GM23248 (cell line): ENCODE measurements at places on chromosomes 5 and 9.

GRCh38 chr5:53037141-53037859 lies 48.1 kb downstream of the ITGA2 start:
- H3K27me3 ChIP-seq = no peaks in the 10 kb centered on the region
- H3K4me3 ChIP-seq = peak overlapping the region; percentile 43
- peak; percentile 93 for DNase-seq
- no peaks in the 10 kb centered on the region for H3K36me3 ChIP-seq

GRCh38 chr9:34127035-34127948 lies 794 bp upstream of the DCAF12 start:
- DNase-seq = no peak
- peak overlapping the region; percentile 82 for H3K27ac ChIP-seq
- peak overlapping the region; percentile 96 for H3K4me3 ChIP-seq
- no peaks in the 10 kb centered on the region for H3K27me3 ChIP-seq
- H3K36me3 ChIP-seq = peaks cover 24% of the 10 kb centered on the region; the same call in 1 of the 2 replicates
- H3K4me1 ChIP-seq = peaks cover 21% of the 10 kb centered on the region

DNA sequence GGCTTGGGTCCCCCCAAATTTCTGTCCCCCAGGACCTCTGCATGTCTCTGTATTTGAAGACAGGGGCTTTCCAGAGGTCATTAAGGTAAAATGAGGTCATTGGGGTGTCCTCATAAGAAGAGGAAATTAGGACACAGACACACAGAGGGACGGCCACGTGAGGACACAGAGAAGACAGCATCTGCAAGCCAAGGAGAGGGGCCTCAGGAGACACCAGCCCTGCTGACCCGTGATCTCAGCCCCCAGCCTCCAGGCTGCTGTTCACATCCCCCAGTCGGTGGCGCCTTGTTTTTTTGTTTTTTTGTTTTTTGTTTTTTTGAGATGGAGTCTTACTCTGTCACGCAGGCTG lies 1.2 kb upstream of the CCDC183 start:
- no peak overlapping the region for H3K4me3 ChIP-seq
- no peak for DNase-seq
- H3K36me3 ChIP-seq = no peaks in the 10 kb centered on the region

DNA sequence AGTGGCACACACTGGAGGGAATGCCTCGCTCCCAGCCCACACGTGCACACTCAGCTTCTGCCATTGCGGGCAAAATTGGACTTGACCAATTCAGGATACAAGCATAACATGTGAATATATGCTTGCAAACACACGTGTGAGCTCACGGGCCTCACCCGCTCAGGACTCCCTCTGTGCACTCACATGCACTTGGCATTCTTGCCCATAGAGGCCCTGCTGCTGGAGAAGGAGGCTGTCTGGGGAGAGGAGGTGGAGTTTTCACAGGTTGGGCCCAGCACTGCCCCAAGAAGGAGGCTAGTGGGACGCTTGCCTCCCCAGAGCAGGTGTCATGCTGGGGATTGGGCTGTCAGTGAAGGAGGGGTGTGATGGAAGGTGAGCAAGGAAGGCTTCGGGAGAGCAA lies 1.7 kb downstream of the MYMK start:
- no peaks in the 10 kb centered on the region for H3K36me3 ChIP-seq
- no peak for DNase-seq
- no peak overlapping the region for H3K27ac ChIP-seq
- no peak overlapping the region for H3K4me3 ChIP-seq
- no peaks in the 10 kb centered on the region for H3K4me1 ChIP-seq

GRCh38 chr9:4760122-4760521 lies 19.1 kb upstream of the AK3 start:
- no peak for DNase-seq
- H3K36me3 ChIP-seq = no peaks in the 10 kb centered on the region
- H3K4me1 ChIP-seq = peaks cover 3% of the 10 kb centered on the region; the same call in 1 of the 2 replicates
- H3K27me3 ChIP-seq = no peaks in the 10 kb centered on the region; the same call in 1 of the 2 replicates
- H3K27ac ChIP-seq = no peak overlapping the region
- H3K4me3 ChIP-seq = no peak overlapping the region

- peaks cover 7% of the 10 kb centered on the region for H3K36me3 ChIP-seq
- H3K27ac ChIP-seq = no peak overlapping the region
- no peak for DNase-seq
- H3K4me3 ChIP-seq = no peak overlapping the region
- H3K4me1 ChIP-seq = no peaks in the 10 kb centered on the region
Measured at GRCh38 chr9:133761641-133762248, 23.6 kb upstream of the SARDH start.

DNA sequence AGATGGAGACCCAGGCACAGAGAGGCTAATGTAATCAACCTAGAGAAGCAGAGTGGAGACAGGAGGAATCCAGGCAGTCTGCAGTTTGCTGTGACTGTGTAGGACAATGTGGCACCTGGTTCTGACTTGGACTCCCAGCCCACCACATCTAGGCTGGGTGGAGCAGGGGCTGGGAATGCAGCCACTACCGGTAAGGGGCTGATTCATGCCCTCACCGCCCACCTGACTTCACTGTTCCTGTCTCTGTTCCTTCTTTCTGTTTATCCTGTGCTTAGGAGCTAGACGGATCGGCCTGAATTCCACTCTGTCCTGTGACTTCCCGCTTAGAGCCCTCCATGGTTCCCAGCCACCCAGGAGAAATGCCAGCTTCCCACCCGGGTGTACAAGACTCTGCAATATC lies 2.6 kb downstream of the PDLIM4 start:
- peak overlapping the region; percentile 93 for H3K4me3 ChIP-seq
- peaks cover 7% of the 10 kb centered on the region; the same call in 1 of the 2 replicates for H3K36me3 ChIP-seq
- no peaks in the 10 kb centered on the region for H3K27me3 ChIP-seq

DNA sequence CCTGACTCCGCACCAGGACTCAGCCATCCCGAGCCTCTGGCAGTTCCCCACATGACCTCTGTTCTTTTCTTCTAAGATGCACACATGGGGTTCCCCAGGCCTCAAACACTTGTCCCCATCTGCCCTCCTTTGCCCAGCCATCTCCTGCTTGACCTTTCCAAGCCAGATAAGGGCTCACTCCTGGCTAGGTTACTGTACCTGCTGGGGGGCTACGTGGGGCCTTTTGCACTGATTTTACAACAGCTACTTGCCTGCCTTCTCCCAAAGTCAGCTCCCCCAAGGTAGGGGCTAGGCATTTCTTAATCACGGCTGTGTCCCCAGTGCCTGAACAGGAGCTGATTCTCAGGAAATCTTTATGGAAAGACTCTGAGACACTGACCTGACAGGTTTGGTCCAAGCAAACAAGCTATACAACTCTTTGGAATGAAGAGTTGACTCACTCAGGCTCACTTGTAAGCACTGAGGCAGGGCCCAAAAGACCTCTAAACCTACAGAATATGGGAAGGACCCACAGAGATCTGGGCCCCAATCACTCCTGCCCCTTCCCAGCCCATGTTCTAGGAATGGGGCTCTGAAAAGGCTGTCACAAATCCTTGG lies 2.5 kb downstream of the MACROH2A1 start:
- no peaks in the 10 kb centered on the region for H3K27me3 ChIP-seq
- H3K27ac ChIP-seq = no peak overlapping the region
- no peak for DNase-seq
- no peak overlapping the region for H3K4me3 ChIP-seq
- H3K4me1 ChIP-seq = peaks cover 39% of the 10 kb centered on the region

DNA sequence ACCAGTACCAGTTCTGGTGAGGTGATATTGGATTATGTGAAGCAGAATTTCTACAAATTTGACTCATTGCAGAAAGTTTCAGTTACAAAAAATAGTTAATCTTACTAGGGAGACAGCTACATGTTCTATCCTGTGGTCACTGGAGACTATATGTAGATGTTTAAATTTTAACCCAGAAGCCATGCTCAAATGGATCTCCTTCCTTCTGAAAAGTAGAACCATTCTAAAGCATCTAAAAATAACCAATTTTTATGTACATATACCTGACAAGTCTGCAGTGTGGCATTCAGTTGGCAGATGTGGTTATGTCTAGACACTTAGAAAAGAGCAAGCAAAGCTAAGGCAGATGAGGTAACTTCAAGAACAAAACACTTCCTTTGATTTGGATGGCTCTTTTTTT lies 65.5 kb upstream of the POU4F3 start:
- H3K4me1 ChIP-seq = no peaks in the 10 kb centered on the region
- no peak overlapping the region for H3K4me3 ChIP-seq
- no peaks in the 10 kb centered on the region for H3K27me3 ChIP-seq
- DNase-seq = no peak
- H3K27ac ChIP-seq = no peak overlapping the region
- peaks cover 55% of the 10 kb centered on the region for H3K36me3 ChIP-seq

DNA sequence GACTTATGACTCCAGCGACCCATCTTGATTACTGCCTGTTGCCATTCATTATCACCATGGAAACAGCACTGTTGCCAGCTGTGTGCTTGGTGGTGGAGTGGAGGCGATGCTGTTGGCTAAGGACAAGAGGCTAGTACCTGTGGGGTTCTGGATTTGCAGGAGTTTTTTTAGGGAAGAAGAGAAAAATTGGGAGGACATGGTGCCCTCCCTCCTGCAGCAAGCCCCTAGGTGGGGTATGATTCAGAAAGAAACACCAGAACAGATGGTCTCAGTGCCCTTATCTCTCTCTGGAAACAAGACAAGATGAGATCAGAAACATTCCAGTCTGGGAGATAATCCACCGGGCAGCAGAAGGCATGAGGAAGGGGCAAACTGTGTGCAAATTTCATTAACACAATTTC lies 87.8 kb upstream of the TLR4 start:
- no peak overlapping the region for H3K4me3 ChIP-seq
- no peaks in the 10 kb centered on the region for H3K27me3 ChIP-seq

GRCh38 chr5:120306303-120306702 lies 157.8 kb upstream of the PRR16 start:
- no peaks in the 10 kb centered on the region for H3K36me3 ChIP-seq
- peaks cover 20% of the 10 kb centered on the region for H3K4me1 ChIP-seq
- no peaks in the 10 kb centered on the region for H3K27me3 ChIP-seq
- DNase-seq = peak; percentile 14

- no peak for DNase-seq
- H3K4me1 ChIP-seq = peaks cover 26% of the 10 kb centered on the region
- peaks cover 18% of the 10 kb centered on the region; the same call in 1 of the 2 replicates for H3K27me3 ChIP-seq
- H3K36me3 ChIP-seq = no peaks in the 10 kb centered on the region
- H3K27ac ChIP-seq = no peak overlapping the region
Measured at GRCh38 chr5:137837491-137838394, 29.9 kb upstream of the MYOT start.

DNA sequence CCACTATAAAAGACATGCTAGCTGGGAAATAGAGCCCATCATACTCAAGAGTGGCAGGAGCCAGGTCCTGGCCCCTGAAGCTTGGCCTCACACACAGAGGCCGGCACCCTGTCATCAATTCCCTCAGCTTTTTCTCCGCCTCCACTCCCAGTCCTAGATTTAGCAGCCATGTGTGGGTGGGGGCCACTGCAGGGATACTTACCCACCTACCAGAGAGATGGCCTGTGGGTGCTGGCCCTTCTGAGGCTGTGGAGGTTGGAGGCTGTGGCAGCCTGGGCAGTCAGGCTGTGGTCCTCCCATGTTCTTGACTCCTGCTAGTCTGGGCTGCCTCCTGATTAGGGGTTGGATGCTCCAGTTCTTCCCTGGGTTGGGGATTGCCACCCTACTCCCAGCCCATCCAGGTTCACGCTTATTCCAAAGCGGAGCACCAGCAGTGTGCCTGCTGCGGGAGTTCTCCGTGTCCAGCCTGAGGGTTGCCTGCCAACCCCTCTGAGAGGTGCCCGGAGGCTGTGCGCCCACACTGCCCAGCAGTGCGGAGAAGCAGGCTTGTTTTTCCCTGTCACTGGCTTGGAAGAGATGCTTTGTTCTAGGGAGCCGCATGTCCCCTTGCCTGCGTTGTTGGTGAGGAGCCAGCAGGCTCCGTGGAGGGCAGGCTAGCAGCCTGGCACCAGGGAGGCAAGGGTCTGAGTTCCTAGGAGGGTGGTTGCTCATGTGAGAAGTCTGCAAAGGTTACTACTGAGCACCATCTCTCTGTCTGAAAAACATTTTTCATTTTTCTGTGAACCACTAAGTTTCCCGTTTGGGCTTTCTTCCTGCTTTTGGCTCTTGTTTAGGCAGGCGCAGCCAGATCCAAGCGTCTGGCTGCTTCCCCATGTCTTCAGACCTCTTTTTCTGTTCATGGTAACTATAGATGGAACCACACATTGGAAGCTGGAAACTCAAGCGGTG lies 7.5 kb downstream of the SLC22A5 start:
- H3K4me1 ChIP-seq = no peaks in the 10 kb centered on the region
- H3K36me3 ChIP-seq = no peaks in the 10 kb centered on the region
- H3K4me3 ChIP-seq = no peak overlapping the region
- DNase-seq = no peak

GRCh38 chr9:91937056-91937455 lies 13.0 kb downstream of the ROR2 start:
- no peaks in the 10 kb centered on the region for H3K4me1 ChIP-seq

DNA sequence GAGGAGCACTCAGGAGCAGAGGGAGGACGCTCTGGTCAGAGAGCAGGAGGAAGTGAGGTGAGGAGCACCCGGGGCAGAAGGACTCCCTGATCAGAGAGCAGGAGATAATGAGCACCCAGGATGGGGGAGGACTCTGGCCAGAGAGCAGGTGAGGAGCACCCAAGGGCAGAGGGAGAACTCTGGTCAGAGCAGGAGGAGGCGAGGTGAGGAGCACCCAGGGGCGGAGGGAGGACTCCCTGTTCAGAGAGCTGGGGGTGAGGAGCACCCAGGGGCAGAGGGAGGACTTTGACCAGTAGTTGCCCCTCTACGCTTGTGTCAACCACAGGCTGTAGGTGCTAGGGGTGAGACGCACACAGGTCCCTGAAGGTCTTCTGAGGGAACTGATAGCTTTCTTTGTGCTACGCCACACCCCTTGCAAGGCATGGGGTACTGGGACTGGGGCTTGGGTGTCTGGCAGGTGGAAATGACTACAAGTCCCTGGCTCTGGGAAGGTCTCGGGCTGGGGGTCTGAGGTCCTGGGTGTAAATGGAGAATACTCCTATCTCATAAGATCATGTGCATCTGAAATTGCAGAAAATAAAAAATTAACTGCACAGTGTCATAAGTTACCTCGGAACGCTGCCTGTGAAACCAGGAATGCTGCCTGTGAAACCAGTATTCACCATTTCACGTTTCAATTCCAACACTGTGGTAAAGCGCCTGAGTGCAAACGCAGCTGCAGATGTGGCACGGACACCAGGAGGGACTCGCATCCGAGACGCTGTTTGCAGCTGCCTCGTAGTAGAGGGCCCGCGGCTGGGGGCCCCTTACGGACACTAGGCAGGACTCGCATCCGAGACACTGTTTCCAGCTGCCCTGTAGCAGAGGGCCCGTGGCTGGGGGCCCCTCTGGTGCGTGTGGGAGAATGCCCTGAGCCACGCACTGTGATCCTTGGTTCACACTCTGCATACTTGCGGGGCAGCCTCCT lies 27.0 kb upstream of the SLC6A3 start:
- DNase-seq = no peak
- no peaks in the 10 kb centered on the region for H3K27me3 ChIP-seq
- H3K4me3 ChIP-seq = no peak overlapping the region
- H3K27ac ChIP-seq = no peak overlapping the region
- H3K4me1 ChIP-seq = no peaks in the 10 kb centered on the region

GRCh38 chr5:17143335-17143734 lies 74.1 kb upstream of the BASP1 start:
- no peak overlapping the region for H3K27ac ChIP-seq
- H3K27me3 ChIP-seq = no peaks in the 10 kb centered on the region
- H3K4me1 ChIP-seq = no peaks in the 10 kb centered on the region
- no peak for DNase-seq
- no peak overlapping the region for H3K4me3 ChIP-seq
- H3K36me3 ChIP-seq = no peaks in the 10 kb centered on the region
